SJCRH30 (cell line): ENCODE measurements at places on chromosomes 3 and 15.

DNA sequence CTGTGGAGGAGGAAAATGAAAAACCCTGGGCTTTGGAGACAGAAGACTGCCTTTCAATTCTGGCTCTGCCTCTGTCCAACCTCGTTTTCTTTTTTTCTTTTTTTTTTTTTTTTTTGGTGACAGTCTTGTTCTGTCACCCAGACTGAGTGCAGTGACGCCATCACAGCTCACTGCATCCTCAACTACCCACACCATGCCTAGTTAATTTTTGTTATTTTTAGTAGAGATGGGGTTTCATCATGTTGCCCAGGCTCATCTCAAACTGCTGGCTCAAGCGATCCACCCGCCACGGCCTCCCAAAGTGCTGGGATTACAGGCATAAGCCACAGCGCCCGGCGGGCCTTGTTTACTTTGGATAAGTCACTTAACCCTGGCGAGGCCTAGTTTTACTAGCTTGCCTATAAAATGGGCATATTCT is 66.3 kb upstream of the SLC25A26 start:
- peak; percentile 34 for DNase-seq

DNA sequence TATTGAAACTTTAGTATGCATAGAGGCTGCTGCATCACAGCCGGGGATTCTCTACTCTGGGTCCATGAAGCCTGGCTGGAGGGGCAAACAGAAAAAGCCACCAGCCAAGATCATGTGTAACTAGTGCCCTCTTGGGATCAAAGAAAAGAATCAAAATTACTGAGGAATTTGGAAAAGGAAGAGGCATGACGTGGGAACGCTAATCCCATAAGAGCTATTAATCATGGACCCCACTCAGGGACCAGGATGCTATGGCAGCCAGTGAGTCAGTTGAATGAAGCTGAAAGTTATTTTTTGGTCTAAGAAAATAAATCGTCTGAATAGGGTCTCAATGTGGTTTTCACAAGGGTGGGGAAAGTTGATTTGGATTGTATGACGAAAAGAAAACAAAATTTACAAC is 1165.1 kb downstream of the ROBO2 start:
- peak; percentile 45 for DNase-seq

- peak; percentile 17 for DNase-seq
Measured at GRCh38 chr15:58260725-58261267, 122.6 kb downstream of the AQP9 start.

DNA sequence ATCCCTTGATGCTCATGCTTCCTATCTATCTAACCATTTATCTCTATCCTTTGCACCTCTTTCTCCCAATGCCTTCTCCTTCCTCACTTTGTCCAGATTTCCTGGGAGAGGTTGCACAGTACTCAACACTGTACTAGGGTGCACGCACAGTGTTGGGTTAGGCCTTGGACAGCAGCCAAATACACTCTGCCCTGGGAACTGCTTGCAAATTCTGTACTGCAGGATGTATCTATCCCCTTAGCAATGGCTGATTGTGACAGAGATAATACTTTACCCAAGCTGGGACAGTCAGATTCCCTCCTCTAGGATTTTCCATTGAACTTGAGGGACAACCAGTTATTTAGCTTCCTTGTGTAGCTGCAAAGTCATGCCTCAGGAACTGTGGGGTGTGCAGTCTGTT is 113.3 kb downstream of the IL20RB start:
- peak; percentile 6 for DNase-seq

DNA sequence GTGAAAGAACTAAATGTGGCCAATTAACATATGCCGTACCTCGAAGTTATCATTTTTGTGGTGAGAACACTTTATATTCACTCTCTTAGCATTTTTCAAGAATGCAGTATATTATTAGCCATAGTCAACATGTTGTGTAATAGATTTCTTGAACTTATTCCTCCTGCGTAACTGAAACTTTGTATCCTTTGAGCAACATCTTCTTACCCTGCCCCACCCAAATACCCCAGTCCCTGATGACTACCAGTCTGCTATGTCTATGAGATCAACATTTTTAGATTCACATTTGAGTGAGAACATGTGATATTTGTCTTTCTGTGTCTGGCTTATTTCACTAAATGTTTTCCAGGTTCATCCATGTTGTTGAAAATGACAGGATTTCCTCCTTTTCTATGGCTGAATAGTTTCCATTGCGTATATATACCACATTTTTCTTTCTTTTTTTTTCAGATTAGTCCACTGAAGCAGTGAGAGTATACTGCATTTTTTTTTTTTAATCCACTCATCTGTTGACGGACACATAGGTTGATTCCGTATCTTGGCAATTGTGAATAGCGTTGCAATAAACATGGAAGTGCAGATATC is 12.7 kb upstream of the KBTBD8 start:
- no peak for DNase-seq

GRCh38 chr15:62453375-62453774 is 288.3 kb upstream of the C2CD4B start:
- DNase-seq = peak; percentile 88

- DNase-seq = peak; percentile 35
Measured at GRCh38 chr3:72659596-72659995, 188.6 kb downstream of the SHQ1 start.

DNA sequence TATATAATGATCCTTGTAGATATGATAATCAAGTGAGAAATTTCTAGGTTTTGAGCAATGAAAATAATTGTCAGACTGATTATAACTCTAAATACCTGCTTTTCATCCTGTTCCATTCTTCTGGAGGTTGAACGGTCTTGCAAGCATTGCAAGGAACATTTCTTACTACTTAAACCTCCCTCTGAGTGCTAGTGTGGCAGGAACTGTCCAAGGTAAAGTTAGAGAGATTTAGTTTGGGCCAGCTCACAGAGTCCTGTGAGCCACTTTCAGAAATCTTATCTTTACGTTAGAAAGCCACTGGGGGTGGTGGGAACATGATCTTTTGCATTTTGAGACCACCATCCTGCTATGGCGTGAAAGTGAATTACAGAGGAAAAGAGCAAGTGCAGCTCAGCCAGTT is 121.1 kb upstream of the NPHP3 start:
- no peak for DNase-seq

GRCh38 chr15:36755341-36756000 is 176.0 kb downstream of the CDIN1 start:
- no peak for DNase-seq

- DNase-seq = no peak
Measured at GRCh38 chr3:185585518-185585858, 607 bp upstream of the SENP2 start.

- DNase-seq = no peak
Measured at GRCh38 chr3:59752925-59753324, 703.1 kb upstream of the CFAP20DC start.

DNA sequence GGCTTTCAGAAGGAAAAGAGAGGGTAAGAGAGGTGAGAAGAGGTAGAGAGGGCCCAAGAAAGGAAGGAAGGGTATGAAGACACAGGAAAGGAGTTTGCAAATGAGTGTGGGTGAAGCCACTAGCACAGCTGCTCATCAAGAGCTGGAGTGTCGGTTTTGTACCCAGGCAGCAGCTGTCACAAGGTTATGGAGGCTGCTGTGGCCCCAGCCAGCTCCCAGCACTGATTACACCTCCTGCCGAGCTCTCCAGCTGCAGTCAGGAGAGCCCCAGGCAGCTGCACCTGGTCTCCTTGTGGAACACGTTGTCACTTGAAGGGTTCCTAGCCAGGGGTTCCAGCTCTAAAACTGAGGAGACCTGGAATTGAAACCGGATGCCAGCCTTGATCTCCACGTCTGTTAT is 60.4 kb upstream of the CHD2 start:
- peak; percentile 91 for DNase-seq

- DNase-seq = no peak
Measured at GRCh38 chr3:16838561-16838960, 46.2 kb upstream of the PLCL2 start.

DNA sequence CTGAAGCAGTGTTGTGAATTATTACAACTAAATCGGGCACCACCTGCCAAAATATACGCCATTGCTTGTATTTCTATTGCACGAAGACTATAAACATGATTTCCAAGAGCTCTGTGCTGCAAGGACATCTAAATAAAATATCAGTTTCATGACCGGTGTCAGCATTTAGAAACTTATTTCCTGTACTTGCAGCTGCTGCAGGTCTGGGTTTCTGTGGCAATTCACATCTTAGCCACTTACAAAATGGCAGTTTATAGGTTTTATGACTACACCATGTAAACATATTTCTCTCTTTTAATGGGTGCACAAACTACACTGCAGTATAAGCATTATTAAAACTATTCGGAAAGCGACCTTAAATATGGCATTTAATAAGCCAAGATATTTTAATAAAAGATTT is 359.4 kb downstream of the VPS13C start:
- DNase-seq = no peak

- DNase-seq = no peak
Measured at GRCh38 chr3:25306066-25306465, 122.0 kb upstream of the RARB start.

- peak; percentile 17 for DNase-seq
Measured at GRCh38 chr15:101723171-101723873, 951 bp downstream of the TARS3 start.

GRCh38 chr3:151908399-151908798 is 35.0 kb downstream of the SUCNR1 start:
- DNase-seq = no peak

GRCh38 chr3:132444383-132444782 is 27.1 kb downstream of the DNAJC13 start:
- DNase-seq = no peak

DNA sequence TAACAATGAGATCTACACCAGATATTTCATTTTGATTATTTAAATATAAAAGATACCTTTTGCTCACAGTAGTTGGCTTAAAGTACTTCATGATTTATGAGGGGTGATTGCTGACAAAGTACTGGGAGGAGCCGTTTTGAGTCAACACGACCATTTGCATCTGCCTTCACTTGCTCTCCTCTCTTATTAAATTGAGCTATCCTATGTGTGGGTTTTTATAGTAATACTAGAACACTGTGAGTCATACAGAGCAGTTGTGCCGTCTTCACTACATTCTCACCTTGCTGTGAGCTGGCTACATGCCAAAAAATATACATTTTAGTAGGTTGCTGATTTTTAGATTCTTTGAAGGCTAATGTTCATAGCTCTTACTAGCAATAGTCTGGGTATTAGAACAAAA is 161.2 kb downstream of the ALCAM start:
- no peak for DNase-seq

DNA sequence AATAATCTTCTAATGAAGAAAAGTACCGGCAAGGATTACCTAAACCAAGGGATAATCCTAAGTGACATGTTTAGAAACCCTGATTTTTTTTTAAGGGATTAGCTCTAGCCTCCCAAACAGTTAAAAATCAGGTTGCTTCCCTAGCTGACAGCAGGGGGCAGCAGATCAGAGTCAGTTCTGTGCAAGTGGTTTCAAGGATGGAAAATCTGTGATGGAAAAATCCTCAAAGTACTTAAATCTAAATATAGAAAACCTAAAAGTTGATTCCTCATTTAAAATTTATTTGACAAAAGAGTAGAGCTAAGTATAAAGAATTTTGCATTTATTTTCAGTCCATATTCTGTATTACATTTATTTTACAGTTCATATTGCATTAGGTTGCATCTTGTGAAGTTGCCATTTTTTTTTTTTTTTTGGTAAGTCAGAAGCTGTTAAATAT is 107.6 kb downstream of the PEX5L start:
- peak; percentile 68 for DNase-seq

DNA sequence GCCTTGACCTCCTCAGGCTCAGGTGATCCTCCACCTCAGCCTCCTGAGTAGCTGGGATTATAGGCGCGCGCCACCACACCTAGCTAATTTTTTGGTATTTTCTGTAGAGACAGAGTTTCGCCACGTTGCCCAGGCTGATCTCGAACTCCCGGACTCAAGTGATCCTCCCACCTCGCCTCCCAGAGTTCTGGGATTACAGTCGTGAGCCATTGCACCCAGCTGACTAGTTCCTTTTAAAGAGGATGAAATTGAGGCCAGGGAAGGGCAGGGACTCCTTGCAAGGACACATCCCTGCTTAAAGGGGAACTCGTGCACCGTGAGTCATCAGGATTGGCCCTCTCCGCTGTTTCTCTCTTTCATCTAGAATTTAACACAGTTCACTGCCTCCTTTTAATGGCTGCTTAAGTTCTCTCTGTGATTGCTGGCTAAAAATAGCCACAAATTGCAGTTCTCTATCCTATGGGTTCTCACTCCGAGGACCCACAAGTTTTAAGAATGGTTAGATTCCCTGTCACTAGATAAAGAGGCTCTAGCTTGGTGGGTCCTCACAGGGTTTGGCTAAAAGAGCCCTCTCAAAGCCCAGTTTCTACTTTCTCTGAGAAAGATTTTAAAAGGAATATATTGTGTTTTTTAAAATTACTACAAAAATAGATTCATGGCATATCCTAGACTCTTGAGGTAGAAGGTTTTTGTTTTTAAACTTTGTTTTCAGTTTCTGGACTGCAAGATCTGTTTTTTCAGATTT is 1.4 kb downstream of the CRTAP start:
- DNase-seq = peak; percentile 24

DNA sequence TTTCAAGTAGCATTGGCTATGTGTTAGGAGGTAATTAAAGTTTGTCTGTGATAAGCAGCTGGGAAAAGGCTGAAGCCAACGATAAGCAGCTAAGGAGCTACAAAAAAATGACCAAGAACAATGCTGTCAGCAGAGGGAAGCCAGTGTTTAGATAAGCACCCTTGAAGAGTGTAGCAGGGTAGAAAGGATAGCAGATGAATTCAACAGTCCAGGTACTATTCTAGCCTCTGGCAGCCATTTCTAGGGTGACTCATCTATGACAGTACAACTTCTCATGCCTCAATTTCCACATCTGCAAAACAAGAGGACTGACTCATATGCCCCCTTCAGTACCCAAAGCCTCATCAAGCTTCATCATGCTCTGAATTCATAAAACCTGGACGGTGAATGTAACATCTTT is 617.6 kb upstream of the UBE2E2 start:
- DNase-seq = no peak

DNA sequence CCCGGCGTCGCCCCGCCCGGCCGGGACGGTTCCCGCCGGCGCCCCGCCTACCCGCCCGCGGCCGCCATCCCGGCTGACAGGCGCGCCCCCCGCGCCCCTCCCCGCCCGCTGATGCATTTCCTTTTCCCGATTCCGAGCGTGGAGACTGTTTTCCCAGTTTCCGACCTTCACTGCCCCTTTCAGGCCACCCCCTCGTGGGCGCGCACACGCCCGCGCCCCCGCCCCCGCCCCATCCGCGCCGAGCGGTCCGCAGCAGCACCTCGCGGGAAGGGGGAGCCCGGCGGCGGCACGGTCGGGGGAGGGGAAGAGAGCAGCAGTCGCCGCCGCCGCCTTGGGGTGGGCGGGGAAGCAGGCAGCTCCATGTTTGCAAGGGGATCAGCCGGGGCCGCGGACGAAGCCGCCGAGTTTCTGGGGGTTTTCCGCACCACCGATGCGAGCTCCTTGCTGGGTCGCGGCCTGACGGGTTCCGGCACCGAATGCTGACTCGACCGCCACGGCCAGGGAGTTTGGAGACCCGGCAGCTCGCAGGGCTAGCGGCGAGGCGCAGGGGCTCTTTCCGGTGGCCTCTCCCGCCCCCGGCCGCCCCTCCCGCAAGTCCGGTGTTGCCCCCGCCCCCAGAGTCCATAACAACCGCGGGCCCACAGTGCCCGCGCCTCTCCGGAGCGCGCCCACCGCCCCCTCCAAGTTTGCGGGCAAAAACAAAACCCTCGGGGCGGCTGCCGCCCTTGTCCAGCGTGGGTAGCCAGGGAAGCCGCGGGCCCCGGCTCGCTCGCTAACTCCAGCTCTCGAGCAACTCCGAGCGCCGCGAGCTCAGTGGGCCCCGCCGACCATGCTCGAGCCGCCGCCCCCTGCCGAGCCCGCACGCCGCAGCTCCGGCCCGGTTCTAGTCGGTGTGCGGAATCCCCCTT is 3.2 kb upstream of the SIN3A start:
- DNase-seq = peak; percentile 28
